ENCODE measurements at places on chromosomes 16 and 17.

DNA sequence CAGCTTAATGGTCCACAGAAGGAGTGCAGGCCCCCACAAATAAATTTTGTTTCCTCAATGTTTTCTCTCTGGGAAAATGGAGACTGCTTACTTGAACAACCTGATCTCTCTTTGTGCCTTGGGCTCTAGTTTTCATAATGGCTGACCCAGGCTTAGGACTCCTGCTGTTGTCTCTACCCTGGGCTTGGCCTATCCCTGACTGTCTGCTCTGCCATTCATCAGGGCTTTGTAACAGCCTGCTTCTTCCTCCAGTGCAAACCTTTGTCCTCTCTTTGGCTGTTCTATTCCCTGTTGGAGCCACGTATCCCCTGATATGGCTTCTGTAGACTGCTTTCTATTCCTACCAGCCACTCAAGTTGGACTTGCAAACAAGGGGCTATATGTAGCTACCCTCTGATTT, 139.8 kb downstream of the SHISA9 start:
- DNase-seq: no peak

DNA sequence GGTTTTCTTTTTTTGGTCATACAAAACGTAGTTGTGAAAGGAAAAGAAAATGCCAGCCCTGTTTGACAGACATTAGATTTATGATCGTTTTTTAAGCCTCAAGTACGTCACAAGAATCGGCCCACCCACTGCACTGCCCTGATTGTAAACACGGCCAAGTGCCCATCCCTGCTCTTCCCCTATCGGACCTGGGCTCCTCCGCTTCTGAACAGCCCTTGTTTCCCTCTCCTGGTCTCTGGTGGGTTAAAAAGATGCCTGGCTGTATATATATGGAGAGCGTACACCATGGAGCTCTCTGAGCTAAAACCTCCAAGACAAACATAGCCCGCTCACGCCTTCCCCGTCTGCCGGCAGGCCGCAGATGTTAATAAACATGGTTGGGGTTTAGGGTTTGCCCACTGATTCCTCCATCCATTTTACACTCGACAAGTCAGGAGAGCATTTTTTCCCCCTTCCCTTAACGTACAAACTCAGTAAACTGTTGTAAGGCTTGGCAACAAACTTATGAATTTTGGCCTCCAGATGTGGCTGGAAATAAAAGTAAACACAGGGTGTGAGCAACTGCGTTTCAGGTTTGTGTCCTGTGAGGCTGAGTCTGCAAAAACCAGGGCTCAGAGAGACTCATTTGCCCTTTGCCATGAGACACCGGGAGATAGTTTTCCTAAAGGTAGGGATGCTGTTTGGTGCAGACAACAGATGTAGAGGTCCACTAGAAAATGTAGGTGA, 325.9 kb downstream of the SOX9 start:
- no peak for DNase-seq

- no peak for DNase-seq
Measured at GRCh38 chr17:61656721-61657217, 65.8 kb upstream of the NACA2 start.

DNA sequence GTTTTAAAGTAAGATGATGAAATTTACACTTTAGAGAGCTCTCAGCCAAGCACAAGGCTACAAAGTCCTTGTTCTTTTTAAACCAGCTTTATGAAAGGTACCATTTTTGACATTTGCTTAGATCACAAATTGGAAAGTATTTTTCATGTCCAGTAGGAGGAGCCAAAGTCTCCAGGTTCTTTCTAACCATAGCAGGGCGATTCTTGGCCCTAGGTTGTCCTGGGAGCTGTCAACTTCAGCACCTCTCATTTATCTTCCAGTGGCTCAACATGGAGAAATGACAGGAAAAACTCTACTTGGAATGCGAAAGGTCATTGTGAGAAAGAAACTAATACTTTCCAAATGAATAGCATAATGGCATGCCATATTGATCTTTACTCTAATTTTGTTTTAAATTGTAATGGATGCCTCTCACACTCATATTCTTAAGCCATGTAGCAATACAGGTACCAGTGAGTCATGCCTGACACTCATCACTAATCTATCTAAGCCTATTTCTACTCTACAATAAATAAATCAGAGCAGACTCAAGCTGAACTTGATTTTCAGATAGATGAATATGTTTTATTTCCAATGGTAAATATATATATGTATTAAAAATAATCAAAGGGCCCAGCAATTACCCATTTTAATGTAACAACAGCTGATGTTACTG, 919.1 kb upstream of the EEF2KMT start:
- DNase-seq: no peak

GRCh38 chr16:88602091-88602490, 31.9 kb downstream of the ZC3H18 start:
- DNase-seq: no peak

DNA sequence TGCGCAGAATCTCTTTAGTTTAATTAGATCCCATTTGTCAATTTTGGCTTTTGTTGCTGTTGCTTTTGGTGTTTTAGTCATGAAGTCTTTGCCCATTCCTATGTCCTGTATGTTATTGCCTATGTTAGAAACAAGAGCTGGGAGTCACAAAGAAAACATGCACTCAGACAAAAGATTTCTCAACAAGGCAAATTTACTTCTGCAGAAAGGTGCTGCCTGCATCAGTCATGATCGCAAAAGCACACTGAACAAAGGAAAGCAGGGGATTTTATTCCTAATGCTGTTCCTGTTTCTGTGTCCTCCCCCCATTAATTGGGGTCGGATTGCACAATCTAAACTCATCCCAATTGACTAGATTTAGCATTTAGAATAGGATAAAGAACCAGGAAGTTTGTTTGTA, 55.9 kb downstream of the ATF7IP2 start:
- no peak for DNase-seq
